ENCODE measurements at places on chromosomes 3 and 15. TPM values are rescaled to one million over a fixed set of nuclear protein-coding genes. Genes with fewer than 3 reads are reported as not detected.

Gene HMCES
- 41.7 TPM for total RNA-seq

Gene TJP1
- 81.7 TPM for total RNA-seq

Gene HRG
- total RNA-seq, result not detected

Gene ARHGAP31
- total RNA-seq, result 0.85 TPM

Gene SLC24A5
- total RNA-seq, result not detected

Gene CD200R1
- total RNA-seq, result 0.06 TPM

Gene TARS3
- total RNA-seq, result 8.7 TPM

Gene SGO1
- 16.3 TPM for total RNA-seq

Gene APH1B
- total RNA-seq, result 26.4 TPM

Gene FES
- total RNA-seq, result 1.2 TPM

Gene CAPN3
- total RNA-seq, result 0.15 TPM

Gene GOLGA8T
- 2.0 TPM for total RNA-seq

Gene OSTN
- total RNA-seq, result not detected

Gene REC114
- not detected for total RNA-seq

Gene TM6SF1
- total RNA-seq, result 0.10 TPM

Gene A4GNT
- not detected for total RNA-seq

Gene COLQ
- total RNA-seq, result 0.24 TPM

Gene P2RY12
- not detected for total RNA-seq

Gene GOLGA8R
- 0.15 TPM for total RNA-seq

Gene ZNF385D
- total RNA-seq, result not detected

Gene CHRM5
- 0.06 TPM for total RNA-seq

Gene TRPC1
- 4.7 TPM for total RNA-seq

Gene CCNB2
- 93.8 TPM for total RNA-seq

Gene LRRC49
- 4.1 TPM for total RNA-seq

Gene MRAS
- 7.1 TPM for total RNA-seq

Gene CCR9
- not detected for total RNA-seq

Gene CFAP100
- total RNA-seq, result not detected

Gene CNTN4
- not detected for total RNA-seq

Gene SNX33
- 15.7 TPM for total RNA-seq

Gene GP9
- not detected for total RNA-seq

Gene CMSS1
- total RNA-seq, result 66.7 TPM
